ENCODE measurements at places on chromosomes 13 and 19. TPM values are rescaled to one million over a fixed set of nuclear protein-coding genes. Genes with fewer than 3 reads are reported as not detected.

The PROZ gene
- total RNA-seq, result not detected

The TLE2 gene
- total RNA-seq, result 3.0 TPM

The IGFL2 gene
- total RNA-seq, result not detected

The SLC25A41 gene
- total RNA-seq, result not detected

The WASF3 gene
- 0.07 TPM for total RNA-seq

The FAM98C gene
- total RNA-seq, result 11.7 TPM

The TRIM28 gene
- total RNA-seq, result 550 TPM

The IGFL3 gene
- total RNA-seq, result not detected

The OR10H4 gene
- not detected for total RNA-seq

The C19orf33 gene
- total RNA-seq, result not detected

The SPART gene
- 16.0 TPM for total RNA-seq

The C19orf38 gene
- 1.2 TPM for total RNA-seq

The CCDC8 gene
- not detected for total RNA-seq

The ZNF560 gene
- total RNA-seq, result 0.11 TPM

The SLC17A7 gene
- total RNA-seq, result 0.23 TPM

The ACP5 gene
- 4.7 TPM for total RNA-seq

The ZNF563 gene
- total RNA-seq, result 7.1 TPM

The ERICH4 gene
- not detected for total RNA-seq

The FFAR2 gene
- not detected for total RNA-seq

The DCT gene
- total RNA-seq, result 0.07 TPM

The FCAR gene
- total RNA-seq, result not detected

The TPRX2 gene
- total RNA-seq, result not detected

The DZIP1 gene
- 0.54 TPM for total RNA-seq

The RINL gene
- total RNA-seq, result 85.5 TPM

The CRB3 gene
- 0.58 TPM for total RNA-seq

The MRI1 gene
- total RNA-seq, result 37.1 TPM

The DMKN gene
- total RNA-seq, result 1.1 TPM

The PEG3 gene
- 0.16 TPM for total RNA-seq

The TSKS gene
- 0.50 TPM for total RNA-seq

The SYT5 gene
- total RNA-seq, result not detected

The NPAS1 gene
- 0.65 TPM for total RNA-seq

The KLHL1 gene
- total RNA-seq, result not detected

Data from activated CD8-positive, alpha-beta T cell treated with anti-CD3 and anti-CD28 coated beads for 36 hours (primary cell).